ENCODE measurements at places on chromosomes 12 and 14. TPM values are rescaled to one million over a fixed set of nuclear protein-coding genes. Genes with fewer than 3 reads are reported as not detected.
A peak's percentile ranks its signal among the peaks of the same experiment; 100 is the strongest.

The TMEM117 gene
- 11.3 TPM for polyA plus RNA-seq

The PMCH gene
- not detected for polyA plus RNA-seq

The IL22 gene
- not detected for polyA plus RNA-seq

The ASCL1 gene
- not detected for polyA plus RNA-seq

The CAPRIN2 gene
- polyA plus RNA-seq: 15.6 TPM

The TMEM116 gene
- polyA plus RNA-seq: 11.1 TPM

The CIDEB gene
- polyA plus RNA-seq: 0.31 TPM

The E2F7 gene
- 4.0 TPM for polyA plus RNA-seq

The NOP9 gene
- 12.0 TPM for polyA plus RNA-seq

The FOXG1 gene
- polyA plus RNA-seq: not detected

The RAD9B gene
- polyA plus RNA-seq: 0.26 TPM

The GPR137C gene
- 0.97 TPM for polyA plus RNA-seq

DNA sequence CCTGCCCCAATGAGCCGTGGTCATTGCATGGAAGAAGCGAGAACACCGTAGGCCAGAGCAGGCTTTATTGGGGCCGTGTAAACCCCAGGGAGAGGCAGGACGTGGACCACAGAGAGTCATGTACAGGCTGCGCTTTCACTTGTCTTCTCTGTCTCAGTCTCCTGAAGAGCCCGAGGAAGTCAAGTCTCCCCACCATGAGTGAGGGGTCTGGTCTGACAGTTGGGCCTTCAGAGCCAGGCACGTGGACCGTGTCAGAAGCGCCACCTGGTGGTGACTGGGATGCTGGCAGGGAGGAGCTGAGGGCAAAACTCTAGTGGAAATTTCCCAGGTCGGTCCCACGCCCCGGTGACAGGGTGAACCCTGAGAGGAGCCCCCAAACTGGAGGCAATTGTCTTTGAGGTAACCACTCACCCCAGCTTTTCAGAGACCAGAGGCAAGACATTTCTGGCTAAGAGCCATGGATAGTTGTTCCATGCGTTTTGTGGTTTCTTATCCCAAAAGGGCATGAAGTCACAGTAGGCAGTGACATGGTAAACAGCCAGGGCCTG, 17.4 kb downstream of the RPS6KL1 start:
- no peak for DNase-seq

DNA sequence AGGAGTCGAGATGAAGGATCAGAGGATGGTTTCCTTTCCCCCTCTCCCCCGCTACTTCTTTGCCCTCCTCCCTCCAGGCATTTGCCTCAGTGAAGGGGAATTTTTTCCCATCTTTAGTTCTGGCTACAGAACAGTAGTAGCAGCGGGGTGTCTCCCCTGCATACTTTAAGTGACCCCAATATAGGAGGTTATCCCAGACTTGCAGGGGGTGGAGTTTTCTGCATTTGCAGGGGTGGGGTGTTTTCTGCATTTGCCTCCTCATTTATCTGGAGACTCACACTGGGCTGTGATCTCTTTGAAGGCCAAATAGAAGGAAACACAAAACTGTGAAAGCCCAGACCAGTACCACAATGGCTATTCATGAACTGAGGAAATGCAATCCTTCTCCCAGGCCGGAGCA, 19.8 kb downstream of the PTPRB start:
- no peak for DNase-seq

DNA sequence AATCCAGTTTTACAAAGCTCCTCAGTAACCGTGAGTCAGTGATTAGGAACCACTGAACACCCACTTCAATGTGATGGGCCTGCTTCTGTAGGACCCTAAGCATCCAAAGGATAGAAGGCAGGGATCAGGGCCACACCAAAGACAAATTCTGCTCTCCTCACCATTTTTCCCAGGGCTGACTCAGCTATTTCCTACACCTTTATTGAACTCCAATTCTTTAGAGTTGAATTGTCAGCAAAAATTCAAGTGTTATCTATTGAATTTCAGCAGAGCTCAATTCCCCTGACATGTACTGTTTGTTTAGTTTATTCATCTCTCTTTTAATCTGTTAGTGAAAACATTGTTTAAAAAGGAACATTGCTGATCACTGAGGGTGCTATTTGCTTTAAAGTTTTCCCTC, 457.7 kb upstream of the TMPO start:
- DNase-seq: no peak

- no peak for DNase-seq
These were observed 4.8 kb downstream of the SLC8A3 start for GRCh38 chr14:70183991-70184390.

- no peak for DNase-seq
These were observed 80.5 kb downstream of the BCL11B start for GRCh38 chr14:99191395-99192027.

GRCh38 chr14:74579447-74580274, 32.4 kb downstream of the LTBP2 start:
- DNase-seq: peak; percentile 69

- no peak for DNase-seq
These were observed 23.0 kb upstream of the ITGA5 start for GRCh38 chr12:54442099-54442498.

DNA sequence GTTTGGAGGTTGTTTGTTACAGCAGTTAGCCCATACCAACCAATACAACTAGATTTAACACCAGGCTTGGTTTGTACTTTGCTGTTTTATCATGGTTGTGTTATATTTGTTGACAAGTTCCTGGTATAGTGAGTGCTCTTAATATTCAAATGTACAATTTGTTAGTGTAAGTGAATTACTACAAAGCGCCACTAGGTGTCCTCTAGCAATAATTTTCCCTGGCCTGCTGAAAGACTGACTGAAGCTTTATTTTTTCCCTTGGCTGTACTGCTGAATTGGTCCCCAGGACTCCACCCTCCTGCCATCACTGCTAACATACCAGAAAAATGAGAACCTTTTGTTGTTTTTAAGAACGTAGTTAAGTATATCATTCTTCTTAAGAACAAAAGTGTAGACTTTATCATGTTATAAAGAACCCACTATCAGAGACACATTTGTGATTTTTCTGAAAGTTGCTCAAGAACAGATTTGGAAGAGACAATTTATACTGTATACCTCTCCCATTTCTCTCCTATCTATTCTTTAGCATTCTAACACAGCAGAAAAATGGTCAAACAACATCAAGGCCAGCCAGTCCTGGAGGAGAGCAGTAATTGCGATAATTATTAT, 75.3 kb upstream of the FAR2 start:
- DNase-seq: peak; percentile 15

DNA sequence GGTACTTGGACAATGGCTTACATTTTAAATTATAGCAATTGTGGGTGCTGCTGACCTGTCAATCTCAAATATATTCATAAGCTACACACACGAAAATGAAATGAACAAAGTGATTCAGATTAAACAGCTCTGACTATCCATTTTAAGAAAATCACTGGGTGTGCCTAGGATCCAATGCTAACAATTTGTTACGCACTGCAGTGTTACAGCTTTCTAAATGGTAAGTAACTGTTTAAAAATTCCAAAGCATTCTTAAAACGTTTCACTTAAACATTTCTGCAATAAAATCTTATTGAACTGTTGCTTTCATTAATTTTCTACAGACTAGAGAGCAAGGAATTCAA, 18.9 kb downstream of the LMO3 start:
- no peak for DNase-seq

DNA sequence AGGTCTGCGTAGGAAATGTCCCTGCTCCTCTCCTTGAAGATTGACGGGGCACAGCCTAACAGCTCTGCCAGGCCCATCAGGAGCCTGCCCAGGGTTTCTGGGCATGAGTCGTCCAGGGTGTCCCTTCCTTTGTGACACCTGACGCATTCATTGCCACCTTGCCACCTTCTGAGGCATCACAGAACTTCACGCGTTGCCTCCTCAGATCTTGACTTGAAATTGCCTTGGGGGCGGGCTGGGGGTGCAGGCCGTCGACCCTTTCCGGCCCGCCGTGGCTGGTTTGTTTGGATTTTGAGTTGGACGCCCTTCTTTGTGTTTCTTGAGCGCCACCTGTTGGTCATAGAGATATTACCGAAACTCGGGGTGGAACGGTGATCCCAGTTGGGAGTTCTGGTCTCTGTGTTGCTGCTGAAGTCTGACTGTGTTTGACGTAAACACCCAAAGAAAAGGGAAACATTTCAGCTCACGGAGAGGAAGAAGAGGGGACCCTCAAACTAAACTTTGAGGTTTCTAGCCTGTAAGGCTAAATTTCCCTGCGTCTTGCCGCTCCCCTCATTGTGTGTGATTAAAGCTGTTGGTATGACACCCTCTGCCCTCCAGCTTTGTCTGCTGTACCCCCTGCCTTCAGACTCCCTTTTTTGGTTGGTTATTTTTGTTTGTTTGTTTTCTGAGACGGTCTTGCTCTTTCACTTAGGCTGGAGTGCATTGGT, 44.6 kb downstream of the MLXIP start:
- DNase-seq: no peak

DNA sequence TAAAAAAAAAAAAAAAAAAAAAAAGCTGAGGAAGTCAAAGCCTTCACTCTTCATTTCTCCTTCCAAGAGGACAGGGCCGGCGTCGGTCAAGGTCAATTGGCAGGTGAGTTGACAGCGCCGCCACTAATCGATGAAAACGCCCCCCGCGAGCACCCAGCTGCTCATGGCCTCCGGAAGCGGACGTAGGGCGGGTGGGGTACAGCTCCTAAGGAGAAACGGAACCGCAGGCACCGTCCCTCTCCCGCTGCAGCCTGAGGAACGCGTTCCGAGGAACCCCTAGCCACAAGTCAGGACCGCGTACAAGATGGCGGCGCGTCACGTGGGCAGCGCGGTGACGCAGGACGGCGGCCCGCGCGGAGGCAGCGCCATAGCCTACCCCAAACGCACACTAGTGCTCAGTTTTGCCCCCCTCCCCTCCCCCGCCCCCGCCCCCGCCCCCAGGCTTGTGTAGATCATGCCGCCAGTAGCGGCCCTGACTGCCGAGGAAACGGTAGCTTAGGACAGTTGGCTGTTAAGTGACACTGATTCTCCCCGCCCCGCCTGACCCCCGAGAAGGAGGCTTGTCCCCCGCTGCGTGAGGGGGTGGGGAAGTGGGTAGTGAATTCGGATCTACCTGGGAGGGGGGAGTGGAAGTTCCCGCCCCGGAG, at the start of gene ATF1:
Gene ATF1 (plus strand): TSS at position 463 of the 647 bp plus-strand sequence. CDS start 16,045 bp downstream, outside the sequence.
- peak; percentile 79 for DNase-seq

All from AG04450 (cell line).